ENCODE measurements at places on chromosomes 7 and 10.
A peak's percentile ranks its signal among the peaks of the same experiment; 100 is the strongest.

- no peak for DNase-seq
These were observed 2.7 kb downstream of the SND1 start for GRCh38 chr7:127654404-127655394.

DNA sequence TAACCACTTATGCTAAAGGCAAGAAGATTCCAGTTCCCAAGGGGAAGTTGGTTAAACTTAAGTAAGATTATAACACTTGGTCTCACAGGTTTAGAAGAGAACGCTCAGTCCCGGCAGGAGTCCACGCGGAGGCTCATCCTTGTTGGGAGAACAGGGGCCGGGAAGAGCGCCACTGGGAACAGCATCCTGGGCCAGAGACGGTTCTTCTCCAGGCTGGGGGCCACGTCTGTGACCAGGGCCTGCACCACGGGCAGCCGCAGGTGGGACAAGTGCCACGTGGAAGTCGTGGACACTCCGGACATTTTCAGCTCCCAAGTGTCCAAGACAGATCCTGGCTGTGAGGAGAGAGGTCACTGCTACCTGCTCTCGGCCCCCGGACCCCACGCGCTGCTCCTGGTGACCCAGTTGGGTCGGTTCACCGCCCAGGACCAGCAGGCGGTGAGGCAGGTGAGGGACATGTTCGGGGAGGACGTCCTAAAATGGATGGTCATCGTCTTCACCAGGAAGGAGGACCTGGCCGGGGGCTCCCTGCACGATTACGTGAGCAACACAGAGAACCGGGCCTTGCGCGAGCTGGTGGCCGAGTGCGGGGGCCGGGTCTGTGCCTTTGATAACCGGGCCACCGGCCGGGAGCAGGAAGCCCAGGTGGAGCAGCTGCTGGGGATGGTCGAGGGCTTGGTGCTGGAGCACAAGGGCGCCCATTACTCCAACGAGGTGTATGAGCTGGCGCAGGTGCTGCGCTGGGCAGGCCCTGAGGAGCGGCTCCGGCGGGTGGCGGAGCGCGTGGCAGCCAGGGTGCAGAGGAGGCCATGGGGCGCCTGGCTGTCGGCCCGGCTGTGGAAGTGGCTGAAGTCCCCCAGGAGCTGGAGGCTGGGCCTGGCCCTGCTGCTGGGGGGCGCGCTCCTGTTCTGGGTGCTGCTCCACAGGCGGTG, 3.8 kb downstream of the GIMAP1 start:
- no peak for DNase-seq

- no peak for DNase-seq
These were observed 1.2 kb downstream of the STRIP2 start for GRCh38 chr7:129435414-129435829.

DNA sequence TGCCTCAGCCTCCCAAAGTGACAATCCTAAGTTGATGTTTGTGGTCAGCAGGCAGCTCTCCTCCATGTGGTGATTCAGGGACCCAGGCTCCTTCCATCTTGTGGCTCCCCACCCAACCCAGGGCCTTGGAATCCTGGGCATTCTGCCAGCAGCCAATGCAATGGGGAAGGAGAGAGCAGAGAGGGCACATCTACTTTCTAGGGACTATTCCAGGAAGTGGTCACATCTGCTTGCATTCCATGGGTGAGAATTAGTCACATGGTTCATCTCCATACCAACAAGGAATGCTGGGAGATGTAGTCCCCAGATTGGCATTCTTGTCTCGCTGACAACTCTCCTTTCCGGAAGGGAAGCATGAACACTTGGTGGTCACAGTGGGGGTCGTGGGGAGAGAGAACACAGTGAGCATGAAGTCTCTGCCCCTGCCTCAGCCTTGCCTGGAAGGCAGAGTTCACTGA, 9.9 kb upstream of the SRRM3 start:
- no peak for DNase-seq

DNA sequence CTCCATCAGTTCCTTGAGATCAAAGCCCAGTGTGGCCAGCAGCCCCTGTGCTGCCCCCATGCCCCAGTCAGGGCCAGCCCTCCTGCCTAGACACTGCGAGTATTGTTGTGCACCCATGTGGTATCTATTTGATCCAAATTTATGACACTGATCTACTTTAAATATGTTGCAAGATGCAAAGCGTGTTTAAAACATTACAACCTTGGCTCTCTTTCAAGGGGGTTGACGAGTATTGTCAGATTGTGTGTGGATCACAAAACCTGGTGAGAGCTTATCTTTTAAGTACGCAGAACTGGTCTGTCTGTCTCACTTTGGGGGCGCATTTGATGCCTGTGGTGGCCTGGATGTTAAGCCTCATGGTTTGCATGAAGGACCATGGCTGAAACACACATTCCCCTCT, 108.9 kb downstream of the COL13A1 start:
- no peak for DNase-seq

DNA sequence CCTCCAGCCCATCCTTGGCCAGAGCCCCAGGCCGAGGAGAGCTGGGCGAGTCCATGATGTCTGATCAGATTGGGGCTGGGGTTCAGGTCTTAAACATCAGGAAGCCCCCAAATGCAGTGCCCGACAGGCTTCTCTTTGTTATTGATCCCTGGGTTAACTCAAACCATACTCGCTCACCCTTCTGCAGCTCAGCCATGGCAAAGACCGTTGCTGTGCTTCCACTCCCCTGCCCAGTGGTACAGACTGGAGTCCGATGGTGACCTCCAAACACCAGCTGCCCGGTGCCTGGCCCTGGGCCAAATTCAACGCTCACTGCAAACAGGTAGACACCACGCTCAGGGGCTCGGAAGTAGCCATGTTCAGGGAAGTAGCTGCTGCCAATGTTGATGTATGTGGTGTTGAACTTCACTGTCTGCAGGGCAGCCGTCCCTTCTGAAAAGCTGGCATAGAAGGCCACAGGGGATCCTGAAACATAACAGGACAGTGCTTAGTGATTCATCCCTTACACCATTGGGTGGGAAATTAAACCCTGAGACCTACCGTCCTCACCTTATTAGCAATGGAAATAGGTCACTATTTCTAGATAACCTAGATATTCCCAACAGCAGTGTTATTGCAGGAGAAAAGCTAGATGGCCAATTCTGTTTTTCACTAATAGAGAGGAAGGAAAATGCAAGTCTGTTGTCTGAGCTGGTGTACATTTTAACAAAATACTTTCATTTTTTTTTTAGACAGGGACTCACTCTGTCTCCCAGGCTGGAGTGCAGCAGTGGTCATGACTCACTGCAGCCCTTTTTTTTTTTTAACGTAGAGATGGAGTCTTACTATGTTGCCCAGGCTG, 20.5 kb downstream of the MMRN2 start:
- no peak for DNase-seq

GRCh38 chr7:152909683-152910544, 150.4 kb downstream of the ACTR3B start:
- no peak for DNase-seq

GRCh38 chr10:116810895-116811294, 38.4 kb upstream of the ENO4 start:
- DNase-seq, result no peak

DNA sequence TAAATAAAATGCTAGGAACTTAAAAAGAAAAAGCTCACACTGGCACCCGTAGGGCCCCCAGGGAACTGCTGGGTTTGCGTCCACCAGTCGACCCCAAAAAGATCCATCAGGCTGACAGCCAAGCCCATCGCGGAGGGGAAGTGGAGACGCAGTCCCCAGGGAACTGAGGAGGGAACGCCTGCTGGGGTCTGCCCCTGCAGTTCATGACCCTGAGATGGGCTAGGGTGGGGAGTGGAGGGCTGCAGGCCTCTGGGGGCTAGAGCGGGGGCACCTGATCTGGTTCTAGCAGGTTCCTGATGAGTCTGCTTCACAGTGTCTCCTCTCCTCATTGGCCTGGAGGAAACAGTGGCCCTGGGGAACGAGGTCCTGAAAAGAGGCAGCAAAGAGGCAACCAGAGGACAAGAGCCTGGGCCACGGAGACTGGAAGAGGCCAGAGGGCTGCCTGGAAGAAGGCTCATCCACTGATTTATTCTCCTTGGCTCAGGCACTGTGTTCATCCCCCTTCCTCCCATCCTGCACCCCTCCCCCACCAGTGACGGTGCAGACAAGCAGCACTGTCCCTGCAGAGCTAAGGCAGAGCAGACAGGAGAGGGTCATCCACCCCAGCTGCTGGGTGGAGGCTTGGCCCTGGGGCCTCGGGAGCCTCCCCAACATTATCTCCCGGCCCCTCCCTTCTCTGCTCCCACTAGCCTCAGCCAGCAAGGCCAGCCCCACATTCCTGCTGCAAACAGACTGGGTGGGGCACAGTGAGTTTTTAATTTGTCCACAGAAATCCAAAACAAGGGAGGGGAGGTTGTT, 24.7 kb upstream of the HSPA12A start:
- DNase-seq, result no peak

GRCh38 chr7:75966190-75966961, 28.0 kb downstream of the TMEM120A start:
- DNase-seq, result peak; percentile 64

DNA sequence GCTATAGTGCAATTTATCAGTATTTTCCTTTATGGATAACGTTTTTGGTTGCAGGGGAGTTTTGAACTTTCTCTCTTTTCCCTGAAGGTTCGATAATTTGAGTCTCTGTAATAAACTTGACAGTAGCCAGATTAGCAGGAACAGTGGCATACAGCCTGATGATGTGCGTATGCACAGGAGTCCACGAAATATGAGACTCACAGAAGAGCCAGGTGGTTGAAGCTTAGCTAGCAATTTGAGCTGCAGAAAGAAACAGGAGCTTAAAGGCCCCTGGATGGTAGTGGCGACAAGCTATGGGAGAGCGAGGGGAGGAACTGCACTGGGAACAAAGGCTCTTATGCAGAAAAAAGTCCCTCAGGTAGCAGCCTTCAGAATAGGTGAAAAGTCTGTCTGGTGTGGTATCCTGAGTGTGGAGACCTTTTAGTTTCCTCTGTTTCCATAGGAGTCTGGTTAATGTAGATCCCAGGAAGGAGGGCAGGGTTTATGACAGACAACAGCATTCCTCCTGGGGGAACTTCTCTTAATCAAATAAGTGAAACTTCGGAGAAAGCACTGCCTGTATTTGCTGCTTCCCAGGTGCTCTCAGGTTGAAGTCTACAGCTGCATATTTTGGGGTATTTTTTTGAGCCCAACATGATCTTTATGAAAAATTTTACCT, 32.7 kb downstream of the FANK1 start:
- DNase-seq, result no peak

GRCh38 chr10:21681156-21681555, 147.1 kb downstream of the MLLT10 start:
- DNase-seq, result no peak

- no peak for DNase-seq
These were observed 369.5 kb downstream of the ABCA13 start for GRCh38 chr7:48540746-48541145.

DNA sequence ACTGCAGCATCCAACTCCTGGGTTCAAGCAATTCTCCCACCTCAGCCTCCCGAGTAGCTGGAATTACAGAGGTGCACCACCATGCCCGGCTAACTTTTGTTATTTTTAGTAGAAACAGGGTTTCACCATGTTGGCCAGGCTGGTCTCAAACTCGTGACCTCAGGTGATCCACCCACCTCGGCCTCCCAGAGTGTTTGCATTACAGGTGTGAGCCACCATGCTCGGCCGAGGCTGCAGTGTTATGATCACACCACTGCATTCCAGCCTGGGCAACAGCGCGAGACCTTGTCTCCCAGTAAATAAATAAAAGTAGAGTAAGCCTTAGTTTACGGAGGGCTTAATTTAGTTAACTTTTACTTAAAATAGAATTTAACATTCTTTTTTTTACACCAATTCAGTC, 23.7 kb upstream of the IGF2BP3 start:
- no peak for DNase-seq

DNA sequence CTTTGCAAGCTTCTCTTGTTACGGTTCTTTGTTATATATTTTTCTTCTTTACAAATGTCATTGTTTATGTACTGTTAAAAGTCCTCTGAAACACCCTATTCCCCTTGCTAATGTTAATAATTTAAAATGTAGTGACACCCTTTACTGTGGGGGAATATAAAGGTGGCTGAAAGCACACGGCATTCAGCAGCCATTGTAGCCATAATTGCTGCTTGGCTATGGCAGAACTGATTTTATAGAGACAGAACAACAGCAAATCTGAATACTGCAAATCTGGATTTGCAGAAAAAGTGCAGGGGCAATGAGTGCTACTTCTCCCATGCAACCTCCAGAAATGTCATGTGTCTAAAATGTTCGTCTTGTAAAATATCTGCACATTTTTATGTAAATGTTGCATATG, 3.7 kb upstream of the WASL start:
- DNase-seq, result no peak

DNA sequence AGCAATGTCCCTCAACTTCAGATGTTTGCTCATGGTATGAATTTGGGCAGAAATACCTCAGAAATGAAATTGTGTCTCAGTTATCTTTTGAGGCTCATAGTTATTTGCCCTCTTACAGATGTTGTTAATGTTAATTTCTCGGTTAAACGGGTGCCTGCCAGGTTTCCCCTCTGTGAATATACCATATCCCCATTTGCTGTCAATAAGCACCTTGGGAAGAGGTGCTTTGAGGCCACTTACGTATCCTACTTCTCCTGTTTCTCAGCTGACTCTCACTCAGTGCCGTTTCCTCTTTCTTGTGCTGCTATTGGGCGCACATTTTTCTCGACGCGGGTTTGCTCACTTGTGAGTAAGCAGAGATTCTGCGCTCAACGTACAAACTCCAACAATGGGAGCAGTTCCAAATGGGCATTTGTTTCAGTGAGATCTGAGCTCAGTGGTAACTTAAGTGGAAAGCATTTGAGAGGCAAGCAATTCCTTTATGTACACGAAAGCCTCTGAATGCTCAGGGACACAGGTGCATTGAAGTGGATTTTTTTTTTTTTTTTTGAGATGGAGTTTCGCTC, 34.8 kb upstream of the JAKMIP3 start:
- DNase-seq, result peak; percentile 46

DNA sequence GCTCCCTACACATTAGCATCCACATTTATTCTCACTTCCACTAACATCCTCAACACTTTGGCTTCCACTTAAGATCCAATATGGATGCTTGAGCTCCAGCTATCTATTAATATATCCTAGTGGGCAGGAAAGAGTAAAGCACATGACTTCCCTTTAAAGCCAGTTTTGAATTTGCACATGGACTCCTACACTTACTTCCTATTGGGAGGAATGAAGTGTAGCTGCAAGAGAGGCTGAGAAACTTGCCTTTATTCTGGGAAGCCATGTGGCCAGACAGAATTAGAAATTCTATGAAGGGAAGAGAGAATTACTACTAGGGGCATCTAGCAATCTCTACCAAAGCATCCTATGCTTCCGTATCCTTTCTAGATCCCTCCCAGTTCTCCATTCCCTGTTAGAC, 3.0 kb upstream of the TSPAN14 start:
- no peak for DNase-seq

DNA sequence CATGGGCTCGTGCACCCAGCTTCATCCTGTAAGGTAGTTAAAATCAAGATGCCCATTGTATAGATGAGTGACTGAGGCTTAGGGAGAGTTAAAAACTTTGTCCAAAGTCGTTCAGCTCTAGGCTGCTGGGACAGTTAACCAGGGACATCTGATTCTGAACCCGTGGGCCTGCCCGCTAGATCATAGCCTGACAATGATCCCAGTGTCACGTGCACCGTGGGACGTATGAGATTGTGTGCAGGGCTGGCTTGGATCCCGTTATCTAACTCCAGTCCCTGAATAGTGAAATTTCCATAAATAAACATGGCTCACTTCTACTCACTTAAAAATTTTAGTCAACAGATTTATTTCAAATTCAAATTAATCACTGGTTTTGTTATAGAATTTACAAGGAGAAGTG, 24.9 kb downstream of the C10orf120 start:
- DNase-seq, result no peak
